Spinal cord (tissue), 10 donors: ENCODE measurements at places on chromosomes 7 and 10. TPM values are rescaled to one million over a fixed set of nuclear protein-coding genes. Genes with fewer than 3 reads are reported as not detected.

The TSPAN15 gene
- 27.2 TPM for total RNA-seq

The PTF1A gene
- total RNA-seq = 0.22 TPM

The CYP3A4 gene
- total RNA-seq = 0.11 TPM

The ADAP1 gene
- total RNA-seq = 65.6 TPM

The PHF14 gene
- total RNA-seq = 119 TPM

The TMEM213 gene
- not detected for total RNA-seq
